ENCODE measurements at places on chromosomes 12 and 14.

GRCh38 chr14:69424149-69424923, 25.8 kb downstream of the SLC39A9 start:
- DNase-seq, result no peak

DNA sequence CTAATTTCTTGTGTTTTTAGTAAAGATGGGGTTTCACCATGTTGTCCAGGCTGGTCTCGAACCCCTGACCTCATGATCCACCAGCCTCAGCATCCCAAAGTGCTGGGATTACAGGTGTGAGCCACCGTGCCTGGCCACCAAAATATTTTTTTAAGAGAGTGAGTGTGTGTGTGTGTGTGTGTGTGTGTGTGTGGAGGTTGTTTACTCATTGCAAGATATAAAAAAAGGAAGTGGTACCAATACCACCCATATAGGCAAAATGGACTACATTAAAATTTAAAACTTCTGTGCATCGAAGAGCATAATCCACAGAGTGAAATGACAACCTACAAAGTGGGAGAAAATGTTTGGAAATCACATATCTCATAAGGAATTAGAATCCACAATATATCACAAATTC, 15.5 kb upstream of the CLEC2A start:
- DNase-seq, result no peak

DNA sequence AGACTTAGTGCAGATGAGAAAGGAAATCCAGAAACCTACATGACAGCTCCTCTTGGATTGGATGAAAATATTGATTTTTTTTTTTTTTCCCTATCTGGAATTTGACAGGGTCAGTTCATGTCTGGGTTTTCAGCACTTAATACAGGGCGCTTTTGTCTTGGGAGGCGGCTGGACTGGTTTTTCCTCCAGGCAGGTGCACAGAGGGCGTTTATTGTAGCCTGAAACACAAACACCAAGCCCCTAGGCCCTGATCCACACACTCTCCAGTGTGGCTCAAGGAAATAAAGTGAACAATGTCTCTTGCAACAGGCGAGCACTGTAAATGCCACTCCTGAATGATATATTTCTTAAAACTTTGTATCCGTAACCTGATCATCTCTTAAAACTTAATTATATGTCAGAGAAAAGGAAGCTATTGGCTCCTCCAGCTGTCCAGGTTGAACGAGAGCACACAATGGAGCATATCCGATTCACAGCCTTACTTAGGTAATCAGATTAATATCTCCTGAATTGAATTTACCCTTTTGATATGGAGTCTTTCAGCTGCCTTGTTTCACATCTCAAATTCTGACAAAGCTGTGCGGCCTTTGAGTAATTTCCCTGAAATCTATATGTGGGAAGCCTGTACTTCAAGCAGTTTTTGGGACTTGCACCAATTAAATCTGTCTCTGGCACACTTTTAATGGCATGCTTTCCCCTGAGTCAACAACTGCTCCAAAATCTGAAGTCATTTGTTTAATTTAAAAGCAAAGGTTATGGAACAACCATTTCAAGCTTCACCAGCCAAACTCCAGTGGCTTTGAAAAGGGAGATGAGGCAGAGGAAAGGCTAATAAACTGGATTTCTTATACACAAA, 485.7 kb downstream of the ZFP36L1 start:
- peak; percentile 50 for DNase-seq

GRCh38 chr14:85380881-85381280, 149.1 kb upstream of the FLRT2 start:
- DNase-seq, result no peak

DNA sequence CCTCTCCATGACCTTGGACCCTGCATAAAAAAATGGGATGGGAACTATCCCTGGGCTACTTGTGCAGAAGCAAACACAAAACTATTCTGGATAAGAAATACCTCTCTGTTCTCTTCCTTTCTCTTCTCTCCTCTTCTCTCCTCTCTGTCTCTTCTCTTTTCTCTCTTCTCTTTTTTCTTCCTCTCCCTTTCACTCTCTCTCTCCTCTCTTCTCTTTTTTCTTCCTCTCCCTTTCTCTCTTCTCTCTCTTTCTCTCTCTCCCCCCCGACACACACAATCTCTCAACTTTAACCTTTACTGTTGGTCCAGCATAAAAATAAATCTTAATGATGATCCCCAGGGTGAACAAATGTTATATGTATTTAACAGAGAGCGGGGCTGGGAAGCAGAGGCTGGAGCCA, 141.4 kb downstream of the SRGAP1 start:
- no peak for DNase-seq

- DNase-seq, result no peak
Observed at GRCh38 chr12:104551313-104551931, 94.7 kb downstream of the CHST11 start.

GRCh38 chr14:35760143-35760542, 49.0 kb downstream of the RALGAPA1 start:
- DNase-seq, result no peak

- DNase-seq, result no peak
Observed at GRCh38 chr14:88706425-88706824, 86.3 kb downstream of the EML5 start.

GRCh38 chr12:5022465-5023061, 21.1 kb upstream of the KCNA5 start:
- peak; percentile 21 for DNase-seq

DNA sequence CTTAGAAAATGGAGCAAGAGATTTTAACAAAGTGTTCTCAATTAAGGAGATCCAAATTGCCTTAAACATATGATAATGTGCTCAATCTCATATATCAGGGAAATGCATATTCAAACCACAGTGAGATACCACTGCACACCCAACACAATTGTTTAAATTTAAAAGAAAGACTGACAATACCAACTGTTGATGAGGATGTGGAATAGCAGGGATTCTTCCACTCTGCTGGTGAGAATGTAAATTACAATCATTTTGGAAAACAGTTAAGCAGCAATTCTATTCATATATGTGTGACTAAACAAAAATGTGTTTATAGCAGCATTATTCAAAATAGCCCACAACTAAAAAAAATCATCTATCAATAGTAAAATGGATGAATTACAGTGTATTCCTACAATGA, 144.2 kb downstream of the KICS2 start:
- no peak for DNase-seq

GRCh38 chr14:54933006-54933405, 30.4 kb upstream of the GCH1 start:
- no peak for DNase-seq

DNA sequence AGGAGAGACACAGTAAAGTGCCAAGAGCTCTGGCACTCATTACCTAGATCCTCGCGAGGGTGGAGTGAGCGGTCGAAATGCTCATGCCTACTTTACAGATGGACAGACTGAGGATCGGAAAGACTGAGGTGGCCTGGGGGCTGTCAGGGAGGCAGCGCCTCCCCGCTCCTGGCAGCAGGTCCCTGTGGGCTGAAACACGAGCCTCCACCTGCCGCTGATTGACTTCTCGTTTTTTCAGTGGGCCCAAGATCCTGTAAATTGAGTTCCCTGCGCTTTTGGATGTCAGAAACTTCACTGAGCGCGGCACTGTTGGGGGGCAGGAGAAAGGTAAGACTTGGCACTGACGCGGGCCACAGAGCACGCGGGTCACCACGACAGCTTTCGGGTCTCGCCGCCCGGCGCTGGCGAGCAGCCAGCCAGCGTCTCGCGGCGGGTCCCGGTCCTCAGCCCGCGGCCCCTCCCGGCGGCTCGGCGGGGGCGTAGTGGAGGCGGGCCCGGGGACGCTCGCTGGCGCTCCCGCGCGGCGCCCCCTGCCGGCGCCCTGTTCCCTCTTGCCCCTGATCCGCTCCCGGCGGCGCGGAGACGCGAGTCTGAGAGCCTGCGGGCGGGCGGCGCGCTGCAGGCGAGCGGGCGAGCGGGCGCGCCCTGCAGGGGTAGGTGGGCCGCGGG, 552 bp upstream of the SCN8A start:
- peak; percentile 92 for DNase-seq

GRCh38 chr12:43912859-43913258, 77.0 kb downstream of the TMEM117 start:
- DNase-seq, result no peak

GRCh38 chr14:65348137-65348536, 64.4 kb upstream of the FUT8 start:
- no peak for DNase-seq

DNA sequence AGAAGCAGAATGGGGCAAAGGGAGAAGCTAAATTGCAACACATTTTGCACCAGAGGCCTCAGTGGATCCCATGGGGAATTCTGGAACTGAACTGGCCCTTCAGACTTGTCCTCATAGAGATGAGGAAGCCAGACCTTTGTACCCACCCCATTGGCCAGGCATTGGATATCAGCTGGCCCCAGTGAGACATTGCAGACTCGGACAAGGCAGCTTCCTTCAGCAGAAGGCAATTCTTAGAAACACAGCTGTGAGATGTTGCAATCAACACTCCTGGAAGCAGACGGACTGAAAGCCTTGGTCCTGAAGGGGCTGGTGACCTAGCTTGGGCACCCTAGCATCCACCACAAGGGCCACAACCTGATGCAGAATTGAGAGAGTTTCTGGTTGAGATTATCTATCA, 218.1 kb downstream of the MSRB3 start:
- no peak for DNase-seq

GRCh38 chr14:72731252-72732020, 162.5 kb downstream of the DPF3 start:
- no peak for DNase-seq

GRCh38 chr14:29461506-29461905, 466.1 kb downstream of the PRKD1 start:
- no peak for DNase-seq

DNA sequence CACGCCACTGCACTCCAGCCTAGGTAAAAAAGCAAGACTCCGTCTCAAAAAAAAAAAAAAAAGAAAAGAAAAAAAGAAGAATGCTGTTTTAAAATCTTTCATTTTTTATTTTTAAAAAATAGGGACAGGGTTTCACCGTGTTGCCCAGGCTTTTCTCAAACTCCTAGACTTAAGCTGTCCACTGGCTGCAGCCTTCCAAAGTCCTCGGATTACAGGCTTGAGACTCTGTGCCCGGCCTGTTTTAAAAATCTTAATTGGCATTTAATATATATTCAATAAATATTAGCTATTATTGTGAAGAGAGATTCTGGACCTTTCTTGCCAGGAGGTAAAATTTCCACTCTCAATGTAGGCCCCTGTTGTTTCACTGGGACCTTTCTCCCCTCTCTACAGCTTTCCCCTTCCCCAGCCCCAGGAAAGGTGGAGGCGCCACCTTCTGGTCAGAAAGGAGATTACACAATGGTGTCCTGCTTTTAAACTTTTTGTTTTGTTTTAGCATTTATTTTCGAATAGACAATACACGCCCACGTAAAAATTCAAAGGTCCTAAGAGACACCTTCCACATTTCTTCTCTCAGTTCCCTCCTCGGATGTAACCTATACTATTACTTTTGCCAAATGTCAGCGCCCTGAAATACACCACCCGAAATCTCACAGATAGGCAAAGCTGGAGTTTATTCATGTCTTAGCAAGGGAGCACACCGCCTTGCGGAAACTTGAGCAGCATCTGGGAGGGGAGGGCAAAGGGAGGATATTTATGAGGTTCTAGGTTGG, 23.8 kb upstream of the PHC1 start:
- peak; percentile 21 for DNase-seq

DNA sequence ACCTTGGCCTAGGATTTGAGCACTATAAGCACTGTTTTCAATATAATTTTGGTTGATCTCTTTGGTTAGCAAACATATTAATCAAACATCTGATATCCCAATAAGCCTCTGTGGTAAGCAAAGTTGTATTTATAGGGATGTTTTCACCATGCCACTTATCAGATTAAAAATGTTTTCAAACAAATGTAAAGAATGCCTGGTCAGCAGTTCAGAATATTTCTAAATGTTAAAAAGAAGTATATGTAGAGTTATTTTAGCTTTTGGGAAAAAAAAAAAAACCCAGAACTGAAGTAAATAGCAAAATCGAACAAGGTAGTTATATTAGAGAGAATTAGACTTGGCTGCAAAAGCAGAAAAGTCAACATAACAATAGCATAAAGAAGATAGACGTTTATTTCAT, 3.9 kb downstream of the NAV3 start:
- no peak for DNase-seq

- DNase-seq, result no peak
Observed at GRCh38 chr12:52906191-52906601, 1.3 kb upstream of the KRT8 start.

DNA sequence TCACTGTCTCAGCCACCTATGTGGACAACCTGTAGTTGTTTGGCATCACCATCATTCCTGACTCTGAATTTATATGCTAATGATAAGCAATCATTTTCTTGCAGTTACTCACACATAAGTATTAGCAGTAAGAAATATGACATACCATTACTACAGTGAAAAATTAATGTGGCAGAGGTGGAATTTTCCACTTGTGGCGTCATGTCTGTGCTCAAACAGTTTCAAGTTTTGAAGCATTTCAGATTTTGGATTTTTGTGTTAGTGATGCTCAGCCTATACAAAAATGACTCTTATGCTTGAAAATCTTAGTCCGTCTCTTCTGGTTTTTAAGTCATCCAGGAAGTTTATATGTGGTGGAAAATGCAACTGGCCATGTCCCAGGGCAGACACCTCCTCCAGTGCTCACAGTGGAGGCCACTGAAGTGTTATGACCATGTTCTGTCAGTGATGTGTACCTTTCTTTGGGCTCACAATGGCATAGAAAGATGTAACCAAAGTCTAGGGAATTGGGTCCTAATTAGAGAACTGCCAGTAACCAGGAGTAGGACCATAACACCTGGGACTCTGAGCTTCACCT, 220.6 kb downstream of the SYT1 start:
- DNase-seq, result no peak

- DNase-seq, result no peak
Observed at GRCh38 chr12:93832131-93832530, 155.0 kb downstream of the CRADD start.

DNA sequence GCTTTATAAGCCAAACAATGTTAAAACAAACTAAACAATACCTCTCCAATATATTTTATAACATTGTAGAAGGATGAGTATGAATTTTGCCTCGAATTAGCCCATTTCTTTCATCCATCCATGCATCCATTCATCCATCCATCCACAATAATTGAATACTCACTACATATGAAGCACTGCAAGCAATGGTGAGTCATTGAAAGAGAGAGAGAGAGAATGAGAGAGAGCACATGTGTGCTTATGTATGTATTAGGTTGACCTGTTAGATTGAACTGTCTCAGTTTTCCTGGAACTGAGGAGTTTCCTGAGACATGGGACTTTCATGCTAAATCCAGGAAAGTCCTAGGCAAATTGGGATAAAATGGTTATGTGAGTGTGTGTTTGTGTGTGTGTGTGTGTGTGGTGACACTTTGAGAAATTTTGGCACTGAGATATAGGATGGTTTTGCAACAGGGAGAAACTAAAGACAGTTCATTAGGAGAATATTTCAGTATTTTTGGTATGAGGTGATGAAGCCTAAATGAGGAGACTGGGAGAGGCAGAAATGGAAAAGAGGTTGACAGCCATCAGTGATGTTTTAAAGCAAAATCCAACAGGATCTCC, 98.4 kb downstream of the C12orf75 start:
- no peak for DNase-seq

- DNase-seq, result no peak
Observed at GRCh38 chr14:63922696-63923421, 70.1 kb downstream of the SYNE2 start.

DNA sequence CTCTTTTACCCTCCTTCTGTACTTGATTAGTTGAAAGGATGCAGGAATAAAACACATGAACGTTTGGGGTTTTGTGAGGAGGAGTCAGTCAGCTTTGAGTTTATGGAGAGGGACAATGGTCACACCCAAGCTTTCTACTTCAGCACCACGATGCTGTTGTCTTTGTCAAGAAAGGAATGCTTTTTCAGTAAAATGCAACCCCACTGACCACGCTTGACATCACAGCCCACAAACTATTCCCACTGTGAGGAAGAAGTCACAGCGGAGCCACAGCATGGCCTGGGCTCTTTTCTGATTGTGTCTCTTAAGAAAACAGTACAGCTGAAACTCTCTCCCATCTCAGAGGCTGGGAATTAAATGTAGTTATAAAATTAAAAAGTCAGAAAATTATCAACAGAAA, 135.2 kb downstream of the APAF1 start:
- DNase-seq, result no peak

Data from NCI-H1436 (cell line).